Progenitor cell of endocrine pancreas (in vitro differentiated cells): ENCODE measurements at places on chromosomes 4 and X.

DNA sequence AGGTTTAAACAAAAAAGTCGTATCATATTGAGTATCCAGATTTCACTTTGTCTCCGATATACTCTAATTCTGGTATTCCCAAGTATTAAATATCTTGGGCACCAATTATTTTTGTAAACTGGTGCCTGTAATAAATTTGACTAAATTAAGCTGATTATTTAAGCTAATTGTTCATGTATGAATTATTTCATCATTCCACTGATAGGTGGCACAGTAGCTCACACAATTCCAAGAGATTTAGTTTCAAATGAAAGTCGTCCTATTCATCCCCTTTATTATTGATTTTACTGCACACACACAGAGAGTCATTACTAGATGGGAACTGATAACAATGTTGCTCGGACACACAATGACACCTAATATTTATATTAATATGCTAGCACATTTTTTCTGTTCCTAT lies 432.4 kb downstream of the DMD start:
- no peak overlapping the region for H3K27ac ChIP-seq
- H3K4me1 ChIP-seq: peaks cover under 1% of the 10 kb centered on the region
- no peak overlapping the region for H3K4me3 ChIP-seq
- no peak for DNase-seq
- no peaks in the 10 kb centered on the region for H3K36me3 ChIP-seq

DNA sequence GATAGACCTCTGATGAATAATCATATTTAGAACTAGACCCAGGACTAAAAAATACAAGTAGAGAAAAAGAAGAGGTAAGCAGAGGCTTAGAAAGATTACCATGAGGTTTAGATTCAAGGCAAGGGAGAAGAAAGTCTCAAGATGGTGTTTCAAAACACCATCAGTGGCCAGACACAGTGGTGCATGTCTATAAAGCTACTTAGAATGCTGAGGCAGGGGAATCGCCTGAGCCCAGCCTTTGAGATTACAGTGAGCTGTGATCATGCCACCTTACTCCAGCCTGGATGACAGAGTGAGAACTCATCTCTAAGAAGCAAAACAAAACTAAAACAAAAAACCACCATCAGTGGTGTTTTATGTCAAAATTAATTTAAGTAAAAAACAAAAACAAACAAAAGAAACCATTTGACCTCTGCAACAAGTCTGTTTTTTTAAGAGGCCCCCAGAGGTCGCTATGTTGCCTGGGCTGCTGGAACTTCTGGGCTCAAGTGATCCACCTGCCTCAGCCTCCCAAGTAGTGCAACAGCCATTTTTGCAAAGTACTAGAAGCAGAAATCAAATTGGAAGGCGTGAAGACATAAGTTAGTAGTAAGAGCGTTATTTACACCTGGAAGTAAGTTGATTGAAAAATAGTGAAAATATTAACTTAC lies 784.3 kb downstream of the ADGRL3 start:
- H3K27ac ChIP-seq: no peak overlapping the region
- no peaks in the 10 kb centered on the region for H3K27me3 ChIP-seq
- H3K4me3 ChIP-seq: no peak overlapping the region
- DNase-seq: no peak
- H3K36me3 ChIP-seq: no peaks in the 10 kb centered on the region

DNA sequence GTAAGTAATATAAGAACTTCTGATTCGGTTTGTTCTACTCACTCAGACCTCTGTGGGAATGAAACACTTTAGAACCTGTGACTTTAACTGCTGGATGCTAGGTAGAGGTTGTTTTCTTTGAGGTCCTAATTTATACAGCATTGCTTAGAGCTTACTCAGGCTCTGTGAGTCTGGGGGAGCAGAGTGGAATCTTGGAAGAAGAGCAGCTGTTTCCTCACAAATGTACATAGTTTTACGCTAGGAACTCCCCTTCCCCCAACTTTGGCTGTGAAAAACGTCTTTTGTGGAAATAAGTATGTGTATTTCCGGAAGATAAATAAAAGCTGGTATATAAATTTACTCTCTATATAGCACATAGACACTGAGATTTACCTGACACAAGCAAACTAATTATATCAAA lies 141.4 kb downstream of the NAA11 start:
- no peak overlapping the region for H3K27ac ChIP-seq
- no peaks in the 10 kb centered on the region for H3K4me1 ChIP-seq
- no peak overlapping the region for H3K4me3 ChIP-seq
- peaks cover 2% of the 10 kb centered on the region for H3K36me3 ChIP-seq
- DNase-seq: no peak

DNA sequence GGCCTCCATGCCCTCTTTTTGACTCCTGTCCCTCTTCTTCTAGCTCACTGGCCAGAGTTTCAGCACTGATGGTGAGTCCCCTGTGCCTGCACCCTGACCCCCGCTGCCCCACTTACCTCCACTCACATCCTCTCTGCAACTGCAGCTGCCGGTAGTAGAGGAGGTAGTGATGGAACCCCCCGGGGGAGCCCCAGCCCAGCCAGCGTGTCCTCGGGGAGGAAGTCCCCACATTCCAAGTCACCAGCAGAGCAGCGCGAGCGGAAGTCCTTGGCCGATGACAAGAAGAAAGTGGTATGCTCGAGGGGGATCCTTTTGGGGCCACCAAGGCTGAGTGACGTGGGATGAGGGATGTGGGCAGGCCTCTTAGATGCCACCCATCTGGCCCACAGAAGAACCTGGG lies 5.8 kb downstream of the ARAF start:
- peaks cover 20% of the 10 kb centered on the region for H3K36me3 ChIP-seq
- no peak for DNase-seq
- no peaks in the 10 kb centered on the region for H3K27me3 ChIP-seq
- no peak overlapping the region for H3K4me3 ChIP-seq
- no peaks in the 10 kb centered on the region for H3K4me1 ChIP-seq

DNA sequence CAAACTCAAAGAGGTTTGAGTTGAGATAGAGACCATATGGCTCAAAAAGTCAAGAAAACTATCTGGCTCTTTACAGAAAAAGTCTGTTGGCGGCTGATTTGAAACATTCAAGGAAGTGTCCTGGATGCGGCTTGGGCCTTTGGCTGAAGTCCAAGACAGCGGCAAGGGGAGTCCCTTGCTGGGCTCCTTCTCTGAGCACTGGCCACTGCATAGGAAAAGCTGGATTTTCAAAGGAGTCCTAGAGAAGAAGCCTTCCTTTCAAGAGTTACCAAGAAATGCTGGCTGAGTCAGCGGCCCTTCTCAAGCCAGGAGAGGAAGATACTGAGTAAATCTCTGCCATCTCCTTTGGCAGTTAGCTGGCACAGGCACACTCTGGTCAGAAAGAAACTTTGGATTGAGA lies 12.1 kb downstream of the APLN start:
- H3K36me3 ChIP-seq: no peaks in the 10 kb centered on the region
- H3K27me3 ChIP-seq: peaks cover 16% of the 10 kb centered on the region
- DNase-seq: no peak
- H3K27ac ChIP-seq: no peak overlapping the region

DNA sequence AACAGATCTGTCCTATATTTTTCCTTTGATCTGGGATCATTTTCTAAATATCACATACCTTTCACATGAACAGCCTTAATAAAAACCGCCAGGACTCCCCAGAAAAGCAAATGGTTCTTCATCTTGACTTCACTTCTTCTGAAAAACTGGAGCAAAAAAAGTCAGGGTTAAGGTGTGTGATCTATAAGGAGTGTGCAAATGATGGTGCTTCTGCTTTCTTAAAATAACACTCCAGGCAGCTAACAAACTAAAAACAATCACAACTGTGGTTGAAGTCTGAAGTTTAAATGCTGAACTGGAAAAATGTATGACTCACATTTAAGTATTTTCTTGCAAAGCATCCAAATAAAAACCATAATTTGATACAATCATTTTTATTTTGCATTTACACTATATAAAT lies at the start of gene JCHAIN:
Gene JCHAIN, minus strand, starts transcription at position 140 of the 400 bp plus-strand sequence. Its CDS starts 18 bp downstream, at position 122.
- H3K27me3 ChIP-seq: peaks cover 7% of the 10 kb centered on the region
- DNase-seq: no peak
- H3K27ac ChIP-seq: no peak within 1 kb of the TSS
- H3K36me3 ChIP-seq: no peaks in the 10 kb centered on the region

DNA sequence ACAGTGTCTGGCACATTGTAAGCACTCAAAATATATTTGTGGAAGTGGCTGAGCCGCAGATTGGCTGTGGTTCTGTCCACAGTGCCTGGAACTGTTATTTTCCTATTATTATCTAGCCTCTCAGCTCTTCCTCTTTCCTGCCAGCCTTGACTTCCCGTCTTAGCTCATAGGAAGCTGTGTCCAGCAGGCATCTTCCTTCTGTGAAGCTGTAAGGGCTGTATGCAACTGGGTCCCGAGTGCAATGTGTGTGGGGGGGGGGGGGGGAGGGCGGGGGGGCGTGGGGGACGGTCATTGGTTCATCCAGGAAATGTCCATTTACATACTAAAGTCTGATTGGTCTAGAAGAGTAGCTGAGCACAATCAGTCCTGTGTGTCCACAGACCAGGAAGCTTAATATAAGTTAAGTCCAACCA lies 210.7 kb downstream of the PDGFRA start:
- no peak for DNase-seq
- no peaks in the 10 kb centered on the region for H3K36me3 ChIP-seq
- H3K4me3 ChIP-seq: no peak overlapping the region
- H3K4me1 ChIP-seq: no peaks in the 10 kb centered on the region
- H3K27ac ChIP-seq: no peak overlapping the region

GRCh38 chr4:7261087-7261486 lies 68.7 kb downstream of the SORCS2 start:
- peaks cover 11% of the 10 kb centered on the region for H3K27me3 ChIP-seq
- no peak for DNase-seq
- no peak overlapping the region for H3K4me3 ChIP-seq
- H3K36me3 ChIP-seq: no peaks in the 10 kb centered on the region
- no peak overlapping the region for H3K27ac ChIP-seq

- H3K27ac ChIP-seq: peak within 1 kb of the TSS; percentile 93
- peak; percentile 82 for DNase-seq
- peaks cover 21% of the 10 kb centered on the region for H3K27me3 ChIP-seq
- no peaks in the 10 kb centered on the region for H3K36me3 ChIP-seq
Measured at GRCh38 chrX:34656842-34657725, at the start of gene TMEM47. TSS of gene TMEM47 (minus strand) at chrX:34657285. CDS start at chrX:34657029, 256 bp downstream.

- H3K4me1 ChIP-seq: peaks cover 3% of the 10 kb centered on the region
- no peaks in the 10 kb centered on the region for H3K36me3 ChIP-seq
- DNase-seq: no peak
- H3K4me3 ChIP-seq: no peak overlapping the region
- H3K27ac ChIP-seq: no peak overlapping the region
- no peaks in the 10 kb centered on the region for H3K27me3 ChIP-seq
Measured at GRCh38 chrX:135543924-135544323, 23.5 kb downstream of the INTS6L start.
